ENCODE measurements at places on chromosomes 2 and 18. TPM values are rescaled to one million over a fixed set of nuclear protein-coding genes. Genes with fewer than 3 reads are reported as not detected.

DNA sequence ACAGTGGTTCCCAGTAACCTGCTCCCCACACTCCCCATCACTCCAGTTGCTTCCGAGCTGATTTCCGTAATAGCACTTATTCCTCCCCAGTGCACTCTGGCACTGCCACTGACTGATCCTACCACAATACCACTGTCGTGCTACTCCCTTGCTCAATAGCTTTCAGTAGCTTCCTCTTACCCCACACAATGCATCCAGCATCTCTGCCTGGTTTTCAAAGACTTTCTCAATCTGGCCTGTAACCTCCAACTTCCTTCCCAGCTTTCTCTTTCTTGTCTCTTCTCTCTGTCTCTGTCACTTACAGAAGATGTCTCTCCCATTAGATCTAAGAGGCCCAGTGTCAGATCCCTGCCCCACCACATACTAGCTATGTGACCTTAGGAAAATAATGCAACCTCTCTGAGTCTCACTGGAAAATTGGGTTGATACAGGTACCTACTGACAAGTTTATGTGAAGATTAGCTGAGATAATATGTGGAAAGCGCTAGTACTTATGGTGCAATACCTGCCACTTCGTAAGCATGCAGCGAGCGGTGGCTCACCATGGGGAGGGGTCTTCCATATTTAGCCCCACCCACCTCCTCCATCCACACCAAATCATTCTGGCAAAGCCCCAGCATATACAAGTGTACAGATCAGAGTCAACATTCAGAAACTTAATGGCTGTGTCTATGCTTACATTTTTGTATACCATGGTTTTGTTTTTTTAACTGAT, 36.7 kb downstream of the SFXN5 start:
- DNase-seq = no peak

DNA sequence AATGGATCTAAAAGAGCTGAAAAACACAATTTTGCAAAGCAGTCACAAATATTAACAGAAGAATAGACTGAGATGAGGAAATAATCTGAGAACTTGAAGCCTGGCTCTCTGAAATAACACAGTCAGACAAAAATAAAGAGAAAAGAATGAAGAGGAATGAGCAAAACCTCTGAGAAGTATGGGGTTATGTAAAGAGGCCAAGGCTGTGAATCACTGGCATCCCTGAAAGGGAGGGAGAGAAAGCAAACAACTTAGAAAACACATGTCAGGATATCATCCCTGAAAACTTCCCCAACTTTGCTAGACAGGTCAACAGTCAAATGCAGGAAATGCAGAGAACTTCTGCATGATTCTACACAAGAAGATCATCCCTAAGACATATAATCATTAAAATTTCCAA, 73.5 kb upstream of the LHCGR start:
- no peak for DNase-seq

CRYGC gene
- total RNA-seq = not detected

DNA sequence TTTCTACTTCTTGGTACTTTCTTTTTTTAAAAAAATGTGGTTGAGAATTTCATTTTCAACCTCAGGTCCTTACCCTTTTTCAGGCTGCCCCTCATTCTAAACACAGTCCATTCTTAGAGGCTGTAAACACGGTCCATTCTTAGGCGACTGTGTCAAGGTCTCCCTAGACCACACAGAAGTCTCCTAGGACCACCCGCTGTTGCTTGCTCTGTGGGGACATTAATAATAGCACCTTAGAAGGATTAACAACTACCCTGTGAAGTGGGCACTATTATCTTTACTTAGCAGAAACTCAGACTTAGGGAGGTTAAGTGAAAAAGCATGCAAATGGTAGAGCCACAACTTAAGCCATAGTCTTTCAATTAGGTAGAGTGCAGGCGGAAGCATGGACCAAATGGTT, 91.7 kb downstream of the RBMS1 start:
- DNase-seq = no peak

DNA sequence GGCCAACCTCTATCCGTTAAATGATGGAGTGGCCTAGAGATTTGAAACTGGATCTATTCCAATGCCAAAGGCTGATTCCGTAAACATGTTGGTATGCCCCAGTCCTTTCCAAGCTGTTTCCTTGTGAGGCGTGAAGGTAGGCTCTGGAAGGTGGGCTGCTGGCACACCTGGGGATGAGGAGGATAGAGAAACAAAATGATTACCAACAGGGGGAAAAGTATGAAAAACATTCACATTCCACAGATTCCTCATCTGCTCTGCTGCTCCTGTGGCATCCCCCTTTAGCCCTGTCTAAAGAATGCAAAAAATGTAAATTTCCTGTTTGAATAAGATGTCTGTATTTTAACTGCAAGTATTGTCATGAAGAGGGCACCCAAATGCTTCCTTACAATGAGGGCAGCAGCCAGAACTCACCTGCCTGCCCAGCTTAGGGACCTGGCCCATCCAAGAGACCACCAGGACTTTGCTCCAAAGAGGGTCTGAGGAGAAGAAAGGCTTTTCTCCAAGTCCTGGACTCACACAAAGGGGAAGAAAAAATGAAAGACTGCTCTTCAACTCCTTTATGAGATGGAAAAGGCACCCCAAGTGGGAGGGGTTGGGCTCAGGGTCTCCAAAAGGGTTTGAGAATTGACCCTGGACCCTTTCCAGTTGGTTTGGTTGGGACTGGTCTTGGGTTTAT, 132.3 kb upstream of the PELI1 start:
- peak; percentile 60 for DNase-seq

DNA sequence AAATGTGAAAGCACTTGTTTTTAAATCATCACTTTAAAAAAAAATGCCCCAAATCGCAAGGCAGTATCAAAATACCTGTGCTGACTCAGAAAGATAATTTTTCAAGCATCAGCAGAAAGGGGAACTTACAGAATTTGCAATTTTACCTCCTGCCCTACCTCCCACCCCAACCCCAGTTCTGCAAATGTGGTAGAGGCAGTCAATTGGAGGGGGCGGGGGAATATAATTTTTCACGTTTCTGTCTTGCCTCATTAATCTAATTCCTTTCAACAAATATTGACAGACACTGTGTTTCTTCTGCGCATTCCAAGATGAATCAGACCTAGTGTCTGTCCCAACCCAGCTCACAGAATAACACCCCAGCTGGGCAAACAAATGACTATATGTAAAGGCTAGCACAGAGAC, 76.8 kb downstream of the ALPK2 start:
- DNase-seq = no peak

DNA sequence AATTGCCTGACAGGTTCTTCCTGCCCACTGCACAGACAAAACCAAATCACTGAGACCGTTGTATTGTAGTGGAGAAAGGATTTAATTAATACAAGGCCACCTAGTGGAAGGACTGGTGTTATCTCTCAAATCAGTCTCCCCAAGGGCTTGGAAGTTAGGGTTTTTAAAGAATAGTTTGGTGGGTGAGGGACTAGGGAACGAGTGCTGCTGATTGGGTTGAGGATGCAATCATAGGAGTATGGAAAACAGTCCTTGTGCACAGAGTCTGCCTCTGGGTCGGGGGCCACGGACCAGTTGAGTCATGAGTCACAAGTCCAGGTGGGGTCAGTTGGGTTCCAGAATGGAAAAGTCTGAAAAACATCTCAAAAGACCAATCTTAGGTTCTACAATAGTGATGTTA, 89.1 kb downstream of the B3GNT2 start:
- no peak for DNase-seq

DNA sequence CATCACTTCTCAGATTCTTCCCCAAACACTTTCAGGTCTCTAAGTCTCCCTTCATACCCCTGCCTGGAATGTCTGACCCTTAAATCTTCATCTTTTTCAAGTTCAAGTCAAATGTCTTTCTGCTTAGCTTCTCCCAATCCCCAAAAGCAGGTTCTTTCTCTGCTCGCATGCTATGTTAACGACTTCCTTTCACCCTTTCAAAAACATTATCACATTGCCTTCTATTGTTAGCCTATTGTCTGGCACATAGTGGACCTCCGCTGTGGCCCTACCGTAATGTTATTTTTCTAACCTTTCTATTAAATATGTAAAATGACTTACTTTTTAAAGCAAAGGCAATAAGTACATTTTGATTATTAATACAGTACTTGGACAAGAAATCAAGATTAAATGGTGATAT, 2.2 kb downstream of the CDKL4 start:
- no peak for DNase-seq

DNA sequence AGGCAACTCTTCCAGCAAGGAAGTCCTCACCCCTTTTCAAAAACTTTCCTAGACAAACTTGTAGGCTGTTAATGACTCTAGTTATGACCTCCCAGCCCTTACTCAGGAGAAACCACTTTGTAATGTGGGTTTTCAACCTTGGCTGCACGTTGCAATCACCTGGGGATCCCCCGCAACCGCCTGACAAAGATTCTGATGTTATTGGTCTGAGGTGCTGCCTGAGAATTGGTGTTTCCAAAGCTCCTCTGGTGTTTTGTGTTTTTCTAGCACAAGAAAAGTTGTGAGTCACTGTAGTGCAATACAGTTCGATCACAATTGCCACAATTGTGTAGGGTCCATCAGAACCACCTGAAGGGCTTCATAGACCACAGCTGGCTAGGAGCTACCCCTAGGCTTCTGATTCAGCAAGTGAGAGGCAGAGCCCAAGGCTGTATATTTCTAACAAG, 121.6 kb downstream of the SP100 start:
- no peak for DNase-seq

MTIF2 gene
- 63.9 TPM for total RNA-seq

PDE1A gene
- total RNA-seq = 1.4 TPM

MYO5B gene
- 29.5 TPM for total RNA-seq

IGFBP2 gene
- total RNA-seq = 56.6 TPM

DNA sequence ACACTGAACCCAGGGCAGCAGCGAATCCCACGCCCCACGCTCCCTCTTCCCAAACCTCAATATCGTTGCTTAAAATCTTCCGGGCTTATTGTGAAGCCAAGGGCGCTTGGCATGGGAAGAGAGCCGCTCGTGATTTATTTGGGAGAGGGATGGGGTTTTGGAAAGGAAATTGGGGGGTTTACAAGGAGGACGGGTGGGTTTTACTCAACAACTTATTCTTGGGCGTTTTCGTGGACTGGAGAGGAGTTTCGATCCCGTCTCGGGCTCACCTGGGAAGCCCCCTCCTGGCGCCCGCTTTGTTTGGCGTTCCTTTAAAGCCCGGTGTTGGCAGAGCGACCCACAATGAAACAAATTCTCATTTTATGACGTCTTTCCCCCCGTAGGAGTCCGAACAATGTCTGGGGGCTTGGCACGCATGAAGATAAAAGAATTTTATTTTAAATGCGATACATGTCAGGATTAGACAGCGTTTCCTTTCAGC, 135.3 kb downstream of the INSIG2 start:
- no peak for DNase-seq

IL36RN gene
- total RNA-seq = not detected

DNA sequence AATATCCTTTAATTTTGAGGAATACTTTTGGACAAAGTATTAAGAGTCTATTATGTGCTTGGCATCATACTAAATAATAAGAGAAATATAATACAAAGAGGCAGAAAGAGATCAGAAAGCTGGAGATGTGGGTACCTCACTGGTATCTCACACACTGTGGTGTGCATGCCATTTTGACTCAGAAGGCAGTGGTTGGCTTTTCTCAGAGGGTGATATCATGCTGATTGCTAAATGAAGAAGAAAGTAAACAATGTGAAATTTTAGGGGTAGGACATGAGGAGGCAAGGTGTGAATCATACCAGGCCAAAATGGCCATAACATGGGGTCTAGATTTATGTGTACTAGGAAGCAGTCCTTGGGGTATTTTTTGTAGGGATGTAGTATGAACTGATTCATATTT, 16.6 kb upstream of the SPOPL start:
- no peak for DNase-seq

DNA sequence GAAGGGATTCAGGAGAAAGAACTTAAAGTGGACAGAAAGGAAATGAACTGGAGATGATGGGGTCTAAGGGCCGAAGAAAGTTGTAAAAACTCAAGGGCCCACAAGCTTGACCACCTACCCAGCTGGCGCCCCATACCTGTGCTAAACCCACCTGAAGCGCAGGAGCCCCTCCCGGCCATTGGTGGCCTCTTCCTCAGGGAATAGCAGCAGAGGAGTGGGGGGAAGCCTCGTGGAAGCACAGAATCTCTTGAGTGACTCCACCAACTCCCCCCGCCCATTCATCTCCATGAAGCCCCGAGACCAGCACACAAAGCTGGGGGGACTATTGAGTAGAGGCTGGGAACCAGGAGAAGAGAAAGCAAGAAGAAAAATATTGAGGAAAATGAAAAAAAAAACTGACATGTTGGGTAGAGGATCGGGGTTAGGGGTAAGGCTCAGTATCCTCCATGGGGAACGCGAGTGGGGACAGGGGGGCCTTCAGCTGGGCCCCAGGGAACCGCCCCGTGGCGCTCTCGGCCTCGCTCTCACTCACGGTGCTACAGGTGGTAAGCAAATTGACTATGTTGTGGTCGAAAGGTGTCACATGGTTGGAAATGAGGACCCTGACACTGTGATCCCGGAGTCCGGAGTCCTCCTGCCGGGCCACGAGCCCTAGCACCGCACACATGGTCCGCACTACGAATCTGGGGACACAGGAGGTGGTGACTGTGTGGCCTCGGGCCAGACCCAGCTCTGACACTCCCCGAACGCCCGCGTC, 728 bp downstream of the AUP1 start:
- DNase-seq = no peak

SLC8A1 gene
- total RNA-seq = 34.5 TPM

GRCh38 chr2:241853651-241854341, 4.9 kb downstream of the PDCD1 start:
- DNase-seq = peak; percentile 75

NXPH2 gene
- total RNA-seq = 34.5 TPM

CDH20 gene
- not detected for total RNA-seq

- DNase-seq = no peak
Observed at GRCh38 chr2:160050147-160050546, 12.3 kb downstream of the PLA2R1 start.

OXER1 gene
- not detected for total RNA-seq

CD302 gene
- 9.2 TPM for total RNA-seq

GULP1 gene
- 234 TPM for total RNA-seq

DNA sequence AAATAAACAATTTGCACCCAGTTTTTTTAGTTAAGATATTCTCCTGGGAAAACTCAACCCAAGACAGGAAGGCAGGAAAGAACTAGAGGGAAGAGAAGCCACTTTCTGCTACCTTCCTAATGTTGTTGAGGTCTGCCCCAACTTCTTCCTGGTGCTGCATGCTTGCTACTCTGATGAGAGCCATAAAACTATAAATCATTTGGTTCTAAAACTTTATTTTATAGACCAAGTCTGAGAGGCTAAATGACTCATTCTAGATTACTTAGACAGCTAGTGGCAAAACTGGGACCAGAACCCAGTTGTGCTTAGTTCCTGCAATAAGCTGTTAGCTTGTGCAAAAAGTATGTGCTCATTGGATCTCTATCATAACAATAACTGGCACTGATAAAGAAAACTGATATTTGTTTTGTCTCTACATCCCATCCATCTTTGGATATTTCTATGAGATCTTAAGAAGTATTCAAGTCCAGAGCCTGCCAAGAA, 344.9 kb upstream of the SLC14A2 start:
- DNase-seq = no peak
